ENCODE measurements at places on chromosomes 12 and 14.

- DNase-seq: no peak
Measured at GRCh38 chr14:26104717-26105116, 493.1 kb downstream of the NOVA1 start.

GRCh38 chr14:71003156-71003555 lies 95.9 kb downstream of the PCNX1 start:
- DNase-seq: no peak

DNA sequence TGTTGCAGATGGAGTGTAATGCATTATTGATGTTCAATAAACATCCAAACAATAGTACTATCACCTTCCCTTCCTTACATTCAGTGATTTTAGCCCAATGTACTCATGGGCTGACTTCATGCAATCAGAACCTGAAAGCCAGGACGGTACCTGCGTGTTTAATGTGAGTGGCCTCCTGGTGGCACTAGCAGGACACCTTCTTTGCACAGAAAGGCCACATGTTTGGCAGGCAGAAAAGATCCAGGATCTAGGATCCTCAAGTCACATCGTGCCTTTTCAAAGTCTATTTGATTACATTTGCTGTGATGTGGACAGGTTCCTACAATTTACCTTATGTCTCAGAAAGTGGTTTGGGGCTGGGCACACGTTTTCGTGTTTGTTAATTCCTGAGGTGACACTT lies 82.9 kb downstream of the NEDD1 start:
- no peak for DNase-seq

- DNase-seq: no peak
Measured at GRCh38 chr12:80242321-80242720, 143.0 kb downstream of the OTOGL start.

DNA sequence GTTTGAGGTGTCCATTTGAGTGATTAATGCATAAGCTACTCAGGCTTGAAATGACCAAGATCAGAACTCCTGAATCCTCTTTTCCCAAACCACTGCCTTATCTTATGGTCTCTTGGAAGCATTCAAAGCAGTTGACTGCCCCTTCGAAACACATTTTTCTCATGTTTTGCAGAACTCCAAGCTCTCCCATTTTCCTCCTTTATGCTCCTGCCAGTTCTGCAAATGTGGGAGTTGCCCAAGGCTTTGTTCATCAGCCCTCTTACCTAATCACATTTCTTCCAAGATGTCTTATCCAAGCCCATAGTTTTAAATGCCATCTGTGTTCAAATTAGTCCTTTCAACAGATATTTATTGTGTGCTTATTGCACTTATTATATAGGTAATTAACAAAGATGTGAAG lies 1.8 kb upstream of the DNAAF2 start:
- no peak for DNase-seq

GRCh38 chr12:2234091-2234490 lies 181.3 kb downstream of the CACNA1C start:
- no peak for DNase-seq

DNA sequence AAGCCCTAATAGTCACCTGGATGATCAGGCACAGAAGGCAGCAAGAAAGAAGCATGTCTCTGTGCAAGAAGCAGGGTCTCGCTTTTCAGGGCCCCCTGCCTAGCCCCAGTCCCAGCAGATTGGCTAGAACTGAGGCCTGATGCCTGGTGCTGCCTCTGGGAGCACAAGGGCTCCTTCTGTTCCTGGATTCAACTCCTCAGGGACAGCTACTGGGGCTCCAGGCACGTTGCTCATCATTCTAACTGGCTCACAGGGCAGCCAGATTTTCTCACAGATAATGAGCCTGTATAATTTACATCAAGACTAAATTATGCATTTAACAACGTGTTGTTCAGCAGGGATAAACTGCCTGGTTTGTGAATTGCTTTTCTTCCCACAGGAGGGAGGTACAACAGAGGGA lies 106.5 kb upstream of the PLXNC1 start:
- no peak for DNase-seq

DNA sequence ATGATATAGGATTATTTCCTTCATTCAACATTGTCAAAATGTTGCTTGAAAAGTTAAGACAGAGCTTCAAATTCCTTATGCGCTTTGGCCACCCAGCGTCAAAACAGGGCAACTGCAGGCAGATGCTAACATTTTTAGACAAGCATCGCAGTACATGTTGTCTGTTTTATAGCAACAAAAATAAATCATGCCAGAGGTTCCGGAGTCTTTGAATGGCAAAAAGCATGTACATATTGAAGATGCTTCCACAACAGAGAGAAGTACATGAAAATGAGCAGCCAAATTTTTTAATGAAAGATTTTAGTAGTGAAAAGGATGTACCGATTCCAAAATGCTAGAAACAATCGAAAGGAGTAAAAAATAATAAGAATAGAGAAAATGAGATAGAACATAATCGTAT lies 49.8 kb upstream of the USP15 start:
- DNase-seq: peak; percentile 39

DNA sequence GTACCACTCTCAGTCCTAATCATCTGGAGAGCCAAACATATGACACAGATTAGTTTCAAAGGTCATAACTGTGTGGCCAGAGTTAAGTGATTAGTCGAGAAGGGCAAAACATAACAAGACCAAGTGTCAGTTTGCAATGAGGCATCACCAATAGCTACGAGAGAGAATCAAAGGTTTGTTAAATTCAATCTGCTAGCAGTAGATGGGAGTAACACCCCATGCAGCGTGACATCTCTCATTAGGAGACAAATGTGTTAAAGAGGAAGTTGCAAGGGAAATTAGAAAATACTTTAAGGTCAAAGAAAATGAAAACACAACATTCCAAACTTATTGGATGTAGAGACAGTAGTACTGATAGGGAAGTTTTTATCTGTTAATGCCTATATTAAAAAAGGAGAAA lies 135.7 kb upstream of the SYT10 start:
- DNase-seq: no peak

GRCh38 chr12:53751336-53752191 lies at the start of gene CISTR:
Gene CISTR, minus strand, starts transcription at chr12:53751979.
- DNase-seq: peak; percentile 37

DNA sequence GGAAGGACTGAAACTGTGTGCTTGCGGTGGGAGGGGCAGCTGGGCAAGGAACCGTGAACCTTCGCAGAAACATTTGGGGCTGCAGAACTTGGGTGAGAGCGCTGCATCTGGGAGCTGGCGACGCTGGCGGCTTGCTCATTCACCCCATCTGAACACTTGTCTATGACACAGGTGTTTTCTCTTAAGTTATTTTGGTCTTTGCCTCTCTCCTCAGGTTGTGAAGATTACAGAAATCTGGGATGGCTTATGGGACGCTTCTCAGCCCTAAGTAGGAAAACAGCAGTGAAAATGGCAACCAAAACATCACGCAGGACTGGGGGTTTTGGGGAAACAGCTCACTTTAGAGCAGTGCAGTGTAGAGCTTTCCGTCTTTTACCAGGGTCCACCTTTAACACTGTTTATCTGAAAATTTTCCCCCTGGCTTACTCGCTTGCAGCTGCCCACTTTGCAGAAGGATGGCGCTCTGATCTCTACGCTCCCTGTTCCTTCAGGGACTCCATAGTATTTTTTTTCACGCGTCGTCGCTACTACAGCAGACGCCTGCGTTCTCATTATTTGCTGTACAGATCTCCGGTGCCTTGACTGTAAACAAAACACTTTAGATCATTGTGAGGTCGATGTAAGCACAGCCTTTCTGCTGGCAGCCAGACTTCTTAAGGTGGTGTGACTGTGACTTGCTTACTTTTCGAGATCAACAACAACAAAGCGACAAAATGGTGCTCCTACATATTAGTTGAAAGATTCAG lies 2.7 kb upstream of the CDKN1B start:
- DNase-seq: peak; percentile 81

- DNase-seq: peak; percentile 50
Measured at GRCh38 chr12:13196130-13196921, at the start of gene EMP1. Gene EMP1, plus strand, starts transcription at chr12:13196726. Its CDS starts 14,785 bp downstream, at chr12:13211511.

GRCh38 chr12:108735855-108736254 lies 4.5 kb upstream of the CORO1C start:
- DNase-seq: no peak

GRCh38 chr12:47730341-47730744 lies 5.1 kb upstream of the ENDOU start:
- DNase-seq: no peak

DNA sequence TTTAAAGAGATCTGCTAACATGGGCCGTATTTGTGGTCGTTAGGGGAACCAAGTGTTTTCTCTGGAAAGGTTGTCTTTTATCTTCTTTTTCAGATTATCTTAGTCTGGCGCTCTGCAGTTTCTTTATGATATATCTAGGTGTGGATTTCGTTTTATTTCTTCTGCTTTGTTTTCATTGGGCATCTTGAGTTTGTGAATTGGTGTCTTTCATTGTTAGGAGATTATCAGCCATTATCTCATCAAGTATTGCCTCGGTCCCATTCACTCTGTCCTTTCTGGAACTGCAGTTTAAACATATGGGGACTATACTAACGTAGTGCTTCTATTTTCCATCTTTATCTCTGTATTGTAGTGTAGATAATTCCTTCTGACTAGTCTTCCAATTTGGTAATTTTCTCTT lies 60.4 kb downstream of the BICDL1 start:
- DNase-seq: no peak

DNA sequence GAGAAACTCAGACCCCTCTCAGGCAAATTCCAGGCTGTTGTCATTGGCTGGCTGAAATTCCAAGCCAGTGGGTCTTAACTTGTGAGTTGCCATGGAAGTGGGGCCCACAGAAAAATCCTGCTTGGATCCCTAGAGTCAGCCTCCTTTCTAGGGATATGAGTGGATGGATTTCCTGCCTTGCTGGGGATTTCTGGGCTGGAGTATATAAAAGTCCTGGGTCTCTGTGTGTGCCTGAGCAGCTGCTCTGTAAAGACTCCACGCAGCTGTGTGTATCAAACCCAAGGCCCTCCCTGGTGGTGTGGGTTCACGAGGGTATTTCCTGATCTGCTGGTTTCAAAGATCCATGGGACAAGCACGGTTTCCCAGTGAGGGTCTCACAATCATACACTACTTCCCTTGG lies 1077.1 kb downstream of the SLC16A7 start:
- DNase-seq: no peak

GRCh38 chr12:67457778-67458665 lies 188.9 kb downstream of the CAND1 start:
- DNase-seq: no peak

DNA sequence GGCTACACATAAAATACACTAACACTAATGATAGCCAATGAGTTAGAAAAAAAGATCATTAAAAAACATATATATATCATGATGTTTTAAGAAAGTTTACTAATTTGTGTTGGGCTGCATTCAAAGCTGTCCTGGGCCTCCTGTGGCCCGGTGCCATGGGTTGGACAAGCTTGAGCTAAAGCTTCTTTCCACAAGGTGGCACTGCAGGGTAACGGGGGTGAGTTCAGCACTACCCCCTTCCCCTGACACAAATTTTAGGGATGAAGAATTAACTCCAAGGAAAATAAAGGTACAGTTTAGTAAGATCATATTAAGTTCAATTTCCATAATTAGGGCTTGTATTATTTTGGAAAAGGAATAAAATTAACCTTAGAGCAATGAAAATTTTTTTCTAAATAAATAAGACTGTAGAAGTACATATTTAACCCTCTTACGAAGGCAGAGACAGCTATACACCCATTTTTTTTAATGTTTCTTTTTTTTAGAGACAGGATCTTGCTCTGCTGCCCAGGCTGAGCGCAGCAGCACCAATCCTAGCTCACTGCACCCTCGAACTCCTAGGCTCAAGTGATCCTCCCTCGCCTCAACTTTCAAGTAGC lies 38.9 kb downstream of the PPP1R13B start:
- DNase-seq: peak; percentile 54

DNA sequence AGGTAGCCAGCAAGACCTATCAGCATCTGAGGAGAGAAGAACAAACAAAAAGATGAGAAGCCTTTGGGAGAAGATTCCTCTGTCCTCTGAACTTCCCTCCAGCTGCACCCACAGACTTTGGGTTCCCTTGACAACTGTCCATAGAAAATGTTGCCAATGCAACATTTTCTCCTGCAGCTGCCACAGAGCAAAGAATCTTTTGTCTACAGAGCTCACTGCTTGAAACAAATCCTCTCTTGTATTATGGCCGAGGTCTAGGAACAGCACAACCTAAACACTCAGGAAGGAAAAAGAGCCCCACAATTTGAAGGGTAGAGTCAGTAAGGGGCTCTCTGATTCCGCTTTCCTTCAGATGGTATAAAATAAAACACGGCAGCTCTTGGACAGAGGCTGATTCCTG lies 14.3 kb downstream of the POMT2 start:
- no peak for DNase-seq

DNA sequence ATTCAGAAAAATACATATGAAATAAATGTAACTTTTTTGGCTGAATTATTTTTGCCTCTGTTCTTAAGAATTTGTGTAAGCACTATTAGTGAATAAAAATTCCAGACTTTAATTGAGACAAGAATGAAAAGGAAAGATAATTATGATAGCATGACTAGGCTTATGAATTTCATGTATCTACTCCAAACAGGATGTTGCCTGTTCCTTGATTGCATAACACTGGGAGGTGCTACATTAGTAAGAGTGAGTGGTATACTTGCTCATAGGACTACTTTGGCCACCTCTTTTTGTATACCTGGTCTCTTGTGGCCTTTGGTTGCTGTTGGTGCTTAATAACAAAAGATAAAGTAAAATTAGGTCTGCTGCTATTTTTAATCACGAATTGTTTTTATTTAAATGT lies 112.8 kb downstream of the NAV3 start:
- DNase-seq: no peak

DNA sequence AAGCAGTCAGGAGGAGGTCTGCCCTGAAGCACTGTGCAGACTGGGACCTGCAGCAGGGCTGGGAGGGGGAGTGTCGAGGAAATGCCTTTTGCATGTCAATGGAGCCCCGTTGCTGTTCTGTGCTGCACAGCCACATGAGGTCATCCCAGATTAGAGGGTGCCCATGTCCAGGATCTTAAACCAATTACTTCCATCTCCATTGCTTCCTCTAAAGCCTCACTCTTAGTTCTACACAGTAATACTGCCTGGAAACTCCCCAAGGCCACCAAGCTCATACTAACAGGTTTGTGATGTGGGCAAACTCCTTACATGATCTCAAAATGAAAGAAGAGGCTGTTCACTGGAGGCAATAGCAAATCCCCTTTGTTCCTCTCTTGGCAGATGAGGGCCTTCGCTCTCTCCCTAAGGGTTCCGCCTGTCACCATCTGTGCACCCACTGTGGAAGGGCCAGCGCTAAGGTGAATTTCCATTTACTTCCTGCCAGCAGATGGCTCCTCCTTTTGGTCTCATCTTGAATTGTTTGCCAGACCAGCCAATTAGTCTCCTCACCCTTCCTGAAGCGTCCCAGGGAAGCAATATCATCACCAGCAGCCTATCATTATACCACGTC lies 35.4 kb upstream of the LTA4H start:
- DNase-seq: no peak

DNA sequence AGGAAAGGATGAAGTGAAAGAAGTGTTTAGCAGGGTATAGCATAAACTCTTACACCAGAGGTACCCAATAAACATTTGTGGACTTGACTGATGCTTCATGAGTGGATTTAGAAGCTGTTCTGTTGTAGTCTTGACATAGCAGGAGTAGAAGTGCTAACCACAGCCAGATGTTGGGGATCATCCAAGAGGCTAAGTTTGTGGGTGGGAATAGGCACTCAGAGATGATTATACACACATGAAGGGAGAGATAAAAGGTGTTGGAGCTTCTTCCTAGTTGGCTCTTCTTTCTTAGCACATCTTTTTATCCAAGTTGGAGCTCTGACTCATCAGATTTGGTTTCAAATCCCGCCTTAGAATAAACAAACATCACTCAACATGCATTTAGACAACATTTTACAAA lies 166.7 kb upstream of the E2F7 start:
- no peak for DNase-seq

GRCh38 chr12:70540996-70541395 lies 96.2 kb downstream of the PTPRB start:
- DNase-seq: no peak

- no peak for DNase-seq
Measured at GRCh38 chr12:90729736-90730135, 225.2 kb downstream of the CCER1 start.

- no peak for DNase-seq
Measured at GRCh38 chr12:117124421-117125271, 25.4 kb upstream of the TESC start.
